Stimulated activated CD4-positive, alpha-beta T cell treated with anti-CD3 and anti-CD28 coated beads, Interleukin-2, amount 100 ng/mL, for 24 hours (primary cell): ENCODE measurements at places on chromosomes 6 and 20.

DNA sequence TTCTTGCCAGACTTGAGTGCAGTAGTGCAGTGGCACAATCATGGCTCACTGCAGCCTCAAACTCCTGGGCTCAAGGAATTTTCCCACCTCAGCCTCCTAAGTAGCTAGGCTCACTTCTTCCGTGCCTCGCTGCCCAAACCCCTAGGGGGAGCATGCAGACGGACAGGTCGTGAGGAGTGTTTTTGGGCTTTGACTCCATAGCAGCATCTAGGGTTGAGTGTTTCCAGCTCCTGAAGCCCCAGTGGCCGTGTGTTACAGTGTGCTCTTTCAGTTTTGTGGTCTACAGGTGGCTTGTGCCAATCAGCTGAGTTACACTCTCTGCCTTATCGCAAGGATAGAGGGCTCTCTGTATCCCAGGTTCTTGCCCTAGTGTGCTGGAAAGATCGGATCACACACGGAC is 33.4 kb downstream of the NCOA3 start:
- DNase-seq = no peak

GRCh38 chr20:41038878-41039404 is 10.3 kb downstream of the TOP1 start:
- no peak for DNase-seq

GRCh38 chr6:84809455-84809854 is 45.1 kb upstream of the TBX18 start:
- DNase-seq = no peak

DNA sequence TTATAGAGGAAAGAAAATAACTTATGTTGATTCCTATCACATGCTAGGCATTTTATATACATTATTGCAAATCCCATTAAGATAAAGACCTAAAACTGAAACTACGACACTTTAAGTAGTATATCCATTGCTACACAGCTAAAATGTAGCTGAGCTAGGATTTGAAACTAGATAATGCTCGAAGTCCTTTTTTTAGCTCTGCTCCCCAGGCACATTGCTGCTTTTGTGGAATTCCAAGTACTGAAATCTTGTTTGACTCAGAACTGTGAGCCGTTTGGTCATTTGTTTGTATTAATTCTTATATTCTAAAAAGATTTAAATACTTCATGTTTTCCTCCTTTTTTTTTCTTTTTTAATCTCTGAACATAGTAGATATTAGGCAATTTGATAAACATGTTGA is 644.8 kb downstream of the HACE1 start:
- DNase-seq = no peak

DNA sequence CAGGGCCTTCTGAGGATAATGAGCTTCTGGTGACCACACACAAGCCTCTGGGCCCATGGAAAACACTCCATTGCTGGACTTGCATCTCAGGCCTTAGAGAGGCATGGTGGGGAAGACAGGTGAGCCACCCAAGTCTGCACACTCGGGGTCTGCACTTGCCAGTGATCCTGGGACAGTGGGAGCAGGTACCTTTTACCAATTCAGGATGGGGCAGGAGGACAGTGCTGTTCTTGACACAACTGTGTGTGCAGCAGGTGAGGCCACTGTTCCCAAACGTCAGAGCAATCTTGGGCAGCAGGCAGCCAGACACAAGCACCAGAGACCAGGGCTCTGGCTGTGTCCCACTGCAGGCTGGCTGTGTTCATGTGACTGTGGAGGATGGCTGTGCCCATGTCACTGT is 221.3 kb downstream of the ERMARD start:
- peak; percentile 4 for DNase-seq

GRCh38 chr6:123770247-123770949 is 33.3 kb upstream of the NKAIN2 start:
- no peak for DNase-seq

- DNase-seq = no peak
Observed at GRCh38 chr20:49695830-49696229, 17.8 kb downstream of the B4GALT5 start.

GRCh38 chr6:22343864-22344263 is 47.0 kb upstream of the PRL start:
- DNase-seq = no peak

- no peak for DNase-seq
Observed at GRCh38 chr6:108113557-108114519, 39.3 kb upstream of the OSTM1 start.

GRCh38 chr6:27251112-27251605 is 3.7 kb downstream of the PRSS16 start:
- peak; percentile 85 for DNase-seq

DNA sequence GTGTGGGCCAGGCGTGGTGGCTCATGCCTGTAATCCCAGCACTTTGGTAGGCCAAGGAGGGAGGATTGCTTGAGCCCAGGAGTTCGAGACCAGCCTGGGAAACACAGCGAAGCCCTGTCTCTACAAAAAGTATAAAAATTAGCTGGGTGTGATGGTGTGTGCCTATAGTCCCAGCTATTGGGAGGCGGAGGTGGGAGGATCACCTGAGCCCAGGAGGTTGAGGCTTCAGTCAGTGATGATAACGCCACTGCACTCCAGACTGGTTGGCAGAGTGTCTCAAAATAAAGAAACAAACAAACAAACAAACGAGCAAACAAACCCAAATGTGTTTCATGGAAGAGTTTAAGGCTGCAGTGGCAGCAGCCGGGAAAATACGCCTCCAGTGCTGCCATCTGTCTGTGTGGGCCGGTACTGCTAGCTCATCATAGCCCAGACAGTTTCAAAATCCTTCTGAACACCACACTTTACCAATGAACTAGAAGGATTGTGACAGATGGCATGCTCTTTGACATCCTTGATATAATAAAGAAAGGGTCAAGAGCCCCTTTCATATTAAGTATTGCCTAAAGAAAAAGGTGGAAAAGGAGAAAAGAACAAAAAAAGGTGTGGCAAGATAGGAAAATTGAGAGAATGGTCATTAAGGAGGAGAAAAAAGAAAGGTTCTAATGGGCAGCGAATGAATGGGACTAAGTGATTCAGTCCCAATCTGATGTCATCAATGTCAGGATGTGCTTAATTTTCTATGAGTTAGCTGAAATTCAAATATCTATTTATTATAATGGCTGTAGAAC is 298.6 kb downstream of the SYNE1 start:
- DNase-seq = peak; percentile 68

DNA sequence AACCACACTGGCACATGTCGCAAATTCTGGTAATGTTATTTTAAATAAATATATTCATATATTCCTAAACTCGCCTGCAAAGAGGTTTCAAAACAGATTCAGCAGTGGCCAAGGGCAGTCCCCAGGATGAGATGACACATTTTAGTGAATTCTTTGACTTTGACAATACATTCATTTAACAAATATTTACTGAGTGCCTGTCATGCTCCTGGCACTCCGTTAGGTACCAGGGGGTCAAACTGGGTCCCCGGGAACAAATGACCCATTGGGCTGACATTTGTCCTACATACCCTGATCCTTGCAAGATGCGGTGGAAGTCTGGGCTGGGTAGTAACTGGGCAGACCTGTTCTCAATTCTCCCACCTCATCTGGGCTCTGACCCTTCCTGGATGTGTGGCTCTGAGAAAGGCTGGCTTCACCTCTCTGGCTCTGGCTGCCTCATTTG is 74.9 kb downstream of the FYN start:
- DNase-seq = no peak

GRCh38 chr20:60900618-60901017 is 351.4 kb upstream of the CDH4 start:
- no peak for DNase-seq

GRCh38 chr6:141719476-141719875 is 413.2 kb upstream of the GJE1 start:
- no peak for DNase-seq

GRCh38 chr6:158552055-158552795 is 7.7 kb upstream of the TMEM181 start:
- no peak for DNase-seq

GRCh38 chr6:39834278-39834677 is 42.1 kb downstream of the DAAM2 start:
- DNase-seq = no peak

DNA sequence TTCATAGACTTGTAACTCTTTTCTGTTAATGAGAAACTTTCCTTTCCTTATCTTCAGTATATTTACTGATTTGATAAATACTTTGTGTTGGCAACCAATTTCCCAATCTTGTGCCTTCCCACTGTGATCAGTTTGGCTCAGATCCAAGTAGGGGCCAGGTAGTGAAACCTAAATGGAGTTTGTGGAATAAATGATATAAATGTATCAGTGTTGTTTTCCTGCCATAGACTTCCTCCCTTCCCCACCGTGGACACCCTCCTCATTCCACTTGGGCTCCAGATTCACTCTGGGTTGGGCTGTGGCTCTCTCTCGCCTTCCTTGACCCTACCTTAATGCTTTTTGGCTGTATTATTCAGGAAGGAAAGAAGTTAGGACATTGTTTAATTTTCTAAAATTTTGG is 1.3 kb downstream of the ZKSCAN3 start:
- no peak for DNase-seq

- no peak for DNase-seq
Observed at GRCh38 chr6:131122007-131122406, 13.3 kb upstream of the AKAP7 start.

- DNase-seq = no peak
Observed at GRCh38 chr20:7989379-7989778, 30.2 kb downstream of the TMX4 start.

GRCh38 chr6:39508515-39508914 is 186.0 kb upstream of the KCNK16 start:
- DNase-seq = no peak

DNA sequence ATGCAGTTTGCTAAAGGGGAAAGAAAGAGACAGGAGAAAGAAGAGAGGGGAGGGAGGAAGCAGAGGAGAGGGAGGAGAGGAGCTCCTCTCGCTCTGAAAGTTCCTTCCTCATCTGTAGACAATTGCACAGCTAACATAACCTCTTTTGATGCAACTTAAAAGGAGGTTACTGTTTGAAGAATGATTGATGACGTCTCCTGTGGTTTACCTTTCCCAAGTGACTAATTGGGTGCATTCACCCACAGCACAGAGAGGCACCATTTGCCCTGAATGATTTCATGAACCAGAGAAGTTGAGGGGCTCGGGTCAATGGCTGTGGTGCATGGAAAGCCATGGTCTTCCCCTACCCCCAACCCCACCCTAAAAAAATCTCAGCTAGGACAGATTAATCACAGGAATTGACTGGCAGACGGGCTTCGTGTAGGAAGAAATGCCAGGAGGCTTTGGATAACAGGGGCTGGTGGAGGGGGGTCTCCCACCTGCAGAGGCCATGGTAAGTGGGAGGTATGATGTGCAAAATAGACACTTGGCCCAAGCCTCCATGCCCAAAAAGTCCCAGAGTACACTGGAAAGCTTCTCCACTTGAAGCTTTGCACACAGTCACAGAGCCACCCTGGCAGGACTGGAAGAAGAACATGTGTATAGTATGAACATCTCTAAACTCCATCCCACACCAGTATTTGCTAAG is 213.7 kb downstream of the ANKRD60 start:
- DNase-seq = no peak
